ENCODE measurements at places on chromosomes 16 and 17.

- DNase-seq, result no peak
Observed at GRCh38 chr17:5210091-5210490, 18.4 kb upstream of the ZNF594 start.

DNA sequence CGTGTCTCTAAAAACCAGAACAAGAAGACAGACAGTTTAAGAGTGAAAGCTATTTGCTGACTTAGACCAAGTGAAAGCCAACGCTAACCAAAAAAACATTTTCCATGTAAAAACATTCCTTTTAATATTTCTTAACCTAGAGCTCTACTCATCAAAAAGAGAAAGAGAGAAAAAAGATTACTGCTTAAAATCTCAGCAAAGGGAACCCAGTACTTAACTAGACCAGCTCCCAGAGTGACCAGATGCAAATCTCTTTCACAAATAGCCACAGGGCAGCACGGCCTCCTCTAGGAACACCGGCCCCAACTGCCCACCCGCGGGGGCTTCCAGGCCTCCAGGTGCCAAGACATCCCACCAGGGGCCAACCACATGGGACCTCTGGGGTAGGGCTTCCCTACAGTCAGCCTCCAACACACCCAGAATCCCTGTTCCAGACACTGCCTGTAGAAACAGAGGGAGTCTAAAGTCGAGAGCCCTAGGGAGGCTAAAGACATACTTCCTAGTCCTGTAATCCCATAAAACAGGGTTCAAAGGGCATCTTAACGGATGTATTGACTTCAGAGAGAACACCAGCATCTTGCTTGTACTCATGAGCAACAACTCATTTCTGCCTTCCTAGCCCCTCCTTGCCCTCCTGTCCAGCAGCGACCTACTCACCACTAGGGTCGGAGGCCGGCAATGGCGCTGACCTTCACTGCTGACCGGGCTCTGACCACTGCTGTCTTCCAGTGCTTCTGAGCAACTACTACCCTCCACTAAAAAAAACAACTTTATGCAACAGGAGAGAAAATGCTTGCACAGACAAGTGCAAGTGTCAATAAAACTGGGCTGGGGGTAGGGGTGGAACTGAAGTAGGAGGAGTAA lies 21.3 kb downstream of the ZCCHC14 start:
- no peak for DNase-seq

DNA sequence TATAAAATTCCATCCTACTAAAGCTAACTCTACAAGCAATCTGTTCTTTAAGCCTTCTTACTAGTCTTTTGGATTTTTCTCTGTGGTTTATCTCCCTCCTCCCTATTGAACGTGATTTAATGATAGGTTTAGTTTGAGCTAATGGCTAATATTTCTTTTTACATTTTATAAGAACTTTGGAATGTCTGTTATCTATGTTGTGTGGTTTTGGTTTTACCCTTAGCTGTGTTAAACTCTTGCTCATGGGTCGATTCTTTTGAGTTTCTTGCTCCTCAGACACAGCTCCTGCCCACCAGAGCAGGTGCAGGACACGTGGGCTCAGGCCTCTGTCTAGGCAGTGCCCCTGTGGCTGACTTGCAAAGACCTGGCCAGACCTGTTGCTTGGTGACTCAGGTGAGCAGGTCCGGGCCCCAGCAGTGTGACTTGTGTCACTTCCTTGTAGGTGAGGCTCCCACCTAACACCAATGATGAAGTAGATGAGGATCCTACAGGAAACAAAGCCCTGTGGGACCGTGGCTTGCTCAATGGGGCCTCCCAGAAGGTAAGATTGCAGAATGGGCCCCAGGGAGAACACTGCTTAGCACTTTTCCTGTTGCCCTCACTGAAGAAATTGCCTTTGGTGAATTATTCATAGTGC lies 45.1 kb downstream of the SF3B3 start:
- no peak for DNase-seq

GRCh38 chr16:10296956-10297340 lies 88.9 kb upstream of the ATF7IP2 start:
- DNase-seq, result no peak

GRCh38 chr16:57381791-57382534 lies 9.7 kb downstream of the CX3CL1 start:
- DNase-seq, result no peak

GRCh38 chr17:30380643-30381339 lies 2.1 kb downstream of the CPD start:
- DNase-seq, result no peak

GRCh38 chr16:82703871-82704768 lies 77.4 kb downstream of the CDH13 start:
- no peak for DNase-seq

DNA sequence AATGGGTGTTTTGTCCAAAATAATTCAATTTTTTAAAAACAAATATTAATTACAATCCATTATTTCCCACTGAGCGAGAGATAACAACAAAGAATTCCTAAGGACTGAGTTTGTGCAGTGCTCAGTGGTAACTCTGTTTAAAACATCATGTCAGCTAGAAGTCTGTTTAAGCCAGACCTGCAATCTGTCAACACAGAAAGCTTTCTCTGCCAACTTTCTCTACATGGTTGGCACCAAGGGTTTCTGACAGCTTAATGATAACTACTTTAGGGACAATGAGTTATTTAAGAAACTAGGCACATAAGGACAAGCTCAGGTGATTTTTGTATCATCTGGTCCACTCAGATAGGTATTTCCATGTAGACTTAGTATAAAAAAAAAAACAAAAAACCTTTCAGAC lies 81.8 kb downstream of the WDR59 start:
- DNase-seq, result no peak

- DNase-seq, result peak; percentile 95
Observed at GRCh38 chr17:56699186-56699894, 105.8 kb downstream of the NOG start.

GRCh38 chr17:52666264-52666663 lies 507.8 kb upstream of the CA10 start:
- no peak for DNase-seq

GRCh38 chr17:83065660-83066542 lies 13.5 kb upstream of the METRNL start:
- no peak for DNase-seq

- no peak for DNase-seq
Observed at GRCh38 chr17:47712330-47713023, 18.5 kb downstream of the TBKBP1 start.

DNA sequence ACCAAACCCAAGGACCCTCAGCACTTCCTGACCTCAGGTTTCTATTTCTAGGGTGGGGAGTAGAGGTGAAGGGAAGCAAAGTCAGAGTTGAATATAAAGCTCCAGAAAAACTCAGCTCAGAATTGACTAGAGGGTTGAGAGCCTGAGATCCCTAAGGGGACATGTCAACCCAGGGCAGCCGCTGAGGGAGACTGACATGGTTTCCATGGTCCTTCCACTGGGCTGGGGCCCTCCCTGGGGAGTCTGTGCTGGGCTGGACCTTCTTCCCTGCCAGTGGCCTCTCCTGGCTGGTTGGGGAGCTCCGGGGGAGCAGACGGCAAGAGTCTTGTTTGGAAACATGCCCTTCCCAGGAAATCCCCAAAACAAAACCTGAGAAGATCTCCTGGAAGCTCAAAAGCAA lies 121.3 kb downstream of the METRNL start:
- DNase-seq, result no peak

DNA sequence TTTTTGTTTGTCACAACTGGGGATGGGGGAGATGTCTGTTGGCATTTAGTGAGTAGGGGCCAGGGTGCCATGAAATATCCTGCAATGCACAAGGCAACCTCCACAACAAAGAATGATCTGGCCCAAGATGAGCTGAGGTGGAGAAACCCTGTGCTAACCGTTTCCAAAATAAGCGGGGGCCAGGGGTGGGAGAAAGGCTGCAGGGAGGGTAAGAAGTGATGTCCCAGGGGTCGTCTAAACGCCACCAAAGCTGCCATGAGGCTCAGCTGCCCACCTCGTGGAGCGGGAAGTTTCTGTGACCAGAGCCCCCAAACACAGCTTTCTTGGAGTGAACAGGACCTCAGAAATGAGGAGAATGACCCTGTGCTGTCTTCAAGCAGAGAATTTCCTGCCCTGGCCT lies 76.5 kb upstream of the CDH5 start:
- DNase-seq, result no peak

- no peak for DNase-seq
Observed at GRCh38 chr17:63675607-63676546, 24.0 kb downstream of the LIMD2 start.

DNA sequence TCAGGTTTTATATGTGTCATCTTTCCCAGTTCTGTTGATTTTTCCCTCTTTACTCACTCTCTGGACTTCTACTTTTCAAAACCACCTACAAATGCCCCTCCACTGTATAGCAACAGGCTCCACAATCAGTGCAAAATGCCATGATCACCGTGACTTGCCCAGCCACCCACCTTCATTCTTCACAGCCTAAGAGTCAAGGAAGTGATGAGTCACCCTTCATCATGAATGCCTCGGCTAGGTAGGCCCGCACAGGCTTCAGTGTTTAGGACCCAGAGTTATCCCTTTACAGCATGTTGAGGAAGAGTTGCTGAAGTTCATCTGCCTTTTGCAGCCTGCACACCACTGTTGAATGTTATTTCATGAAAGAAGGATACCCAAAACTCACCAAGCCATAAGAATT lies 158.6 kb downstream of the PMP22 start:
- DNase-seq, result no peak

DNA sequence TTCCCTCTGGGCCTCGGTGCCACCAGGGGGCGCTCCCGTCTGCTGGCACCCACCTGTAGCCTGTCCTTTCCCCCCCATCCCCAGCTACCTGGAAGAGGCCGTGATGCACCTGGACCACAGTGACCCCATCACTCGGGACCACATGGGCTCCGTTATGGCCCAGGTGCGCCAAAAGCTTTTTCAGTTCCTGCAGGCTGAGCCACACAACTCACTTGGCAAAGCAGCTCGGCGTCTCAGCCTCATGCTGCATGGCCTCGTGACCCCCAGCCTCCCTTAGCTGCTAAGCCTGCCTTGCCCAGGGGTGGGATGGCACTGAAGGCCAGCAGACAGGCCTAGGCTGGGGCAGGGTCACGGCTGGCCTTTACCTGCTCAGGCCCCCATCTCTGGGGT lies 818 bp upstream of the NRN1L start:
- DNase-seq, result no peak

GRCh38 chr16:85395913-85396878 lies 216.9 kb upstream of the GSE1 start:
- DNase-seq, result no peak

GRCh38 chr16:64736857-64737256 lies 385.0 kb downstream of the CDH11 start:
- DNase-seq, result no peak

GRCh38 chr17:33964344-33964979 lies 290.6 kb upstream of the CCL2 start:
- DNase-seq, result no peak

DNA sequence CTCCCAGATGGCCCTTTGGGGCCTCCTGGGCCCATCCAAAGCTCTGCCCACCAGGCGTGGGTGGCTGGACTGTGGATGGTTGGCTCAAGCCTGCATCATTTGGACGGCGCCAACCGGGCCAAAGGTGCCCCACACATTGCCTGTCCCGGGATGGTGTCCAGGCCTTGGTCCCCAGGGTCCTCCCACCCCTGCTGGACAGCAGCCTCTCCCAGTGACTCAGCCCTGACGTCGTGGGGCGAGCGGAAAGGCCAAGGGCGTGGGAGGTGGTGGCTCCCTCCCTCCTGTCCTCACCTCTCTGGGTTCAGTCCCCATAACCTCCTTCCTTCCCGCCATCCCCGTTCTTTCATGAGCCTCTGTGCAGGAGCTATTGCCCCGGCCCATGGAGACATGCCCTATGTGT lies 42.1 kb upstream of the DLX4 start:
- DNase-seq, result no peak
